ENCODE measurements at places on chromosomes 7 and 10. TPM values are rescaled to one million over a fixed set of nuclear protein-coding genes. Genes with fewer than 3 reads are reported as not detected.

- no peak for DNase-seq
These were observed 39.9 kb downstream of the RBM17 start for GRCh38 chr10:6128591-6129251.

GRCh38 chr10:22460101-22460500 lies 114.8 kb downstream of the SPAG6 start:
- DNase-seq: no peak

DNA sequence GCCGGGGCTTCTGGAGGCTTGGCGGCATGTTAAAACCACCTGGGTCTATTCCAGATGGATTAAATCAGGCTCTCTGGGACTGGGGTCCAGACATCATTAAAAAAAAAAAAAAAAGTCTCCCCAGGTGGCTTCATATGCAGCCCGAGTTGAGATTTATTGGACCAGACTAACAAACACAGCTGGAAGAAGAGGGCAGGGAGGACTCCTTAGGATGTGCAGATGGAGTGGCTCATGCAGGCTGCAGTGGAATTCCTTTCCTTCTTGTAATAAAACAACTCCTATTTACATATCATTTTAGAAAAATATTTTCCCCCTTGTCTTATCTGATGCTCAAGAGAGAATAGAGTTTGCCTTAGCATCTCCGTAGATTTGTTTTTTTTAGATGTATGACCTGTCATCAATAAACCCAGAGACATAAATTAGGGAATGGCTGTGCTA lies 238.1 kb downstream of the CAMK1D start:
- no peak for DNase-seq

- DNase-seq: no peak
These were observed 114.9 kb downstream of the OAT start for GRCh38 chr10:124303662-124304418.

DNA sequence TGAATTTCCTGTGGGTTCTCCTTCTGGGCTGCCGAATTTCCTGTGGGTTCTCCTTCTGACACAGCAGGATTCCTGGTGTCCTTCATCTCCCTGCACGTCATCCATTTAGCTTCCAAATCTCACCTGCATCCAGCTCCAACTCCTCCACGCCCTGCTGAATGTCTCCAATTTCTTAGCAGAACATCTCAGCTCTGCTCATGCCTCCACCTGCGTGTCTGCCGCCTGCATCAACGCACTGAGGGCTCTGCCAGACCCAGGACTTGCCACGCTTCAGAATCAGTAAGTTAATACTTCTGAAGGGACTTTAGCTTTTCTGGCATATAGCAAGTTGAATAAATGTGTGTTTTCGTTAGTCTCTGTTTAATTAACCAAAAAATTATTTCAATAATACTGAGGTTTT lies 31.1 kb upstream of the VIPR2 start:
- DNase-seq: no peak

DNA sequence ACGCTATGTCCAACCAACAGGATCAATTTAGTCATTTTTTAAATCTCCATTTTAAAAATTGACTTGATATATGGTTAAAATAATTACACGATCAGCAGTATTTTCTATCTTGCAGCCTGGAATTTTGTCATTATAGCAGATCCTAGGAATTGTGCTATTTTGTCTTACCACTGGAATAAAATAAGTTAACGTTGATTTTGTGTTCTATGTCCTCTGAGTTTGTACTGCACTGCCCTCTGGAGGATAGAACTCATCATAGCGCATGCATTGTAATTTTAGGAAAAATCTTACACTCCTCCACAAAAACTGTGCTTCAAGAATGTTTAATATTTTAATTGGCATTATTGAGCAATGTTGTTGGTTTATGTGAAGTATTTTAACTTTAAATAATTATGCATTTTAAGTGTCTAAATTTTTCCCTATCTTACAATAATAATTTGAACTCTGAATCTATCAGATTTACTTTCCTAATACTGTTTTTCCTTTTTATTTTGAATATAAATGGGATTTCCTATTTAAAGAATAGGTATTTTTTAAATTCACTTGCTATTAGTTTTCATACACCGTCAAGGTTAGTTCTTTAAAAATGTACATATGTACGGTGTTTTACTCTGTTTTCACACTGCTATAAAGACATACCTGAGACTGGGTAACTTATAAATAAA lies 220.1 kb downstream of the PPP1R3A start:
- DNase-seq: peak; percentile 25

DNA sequence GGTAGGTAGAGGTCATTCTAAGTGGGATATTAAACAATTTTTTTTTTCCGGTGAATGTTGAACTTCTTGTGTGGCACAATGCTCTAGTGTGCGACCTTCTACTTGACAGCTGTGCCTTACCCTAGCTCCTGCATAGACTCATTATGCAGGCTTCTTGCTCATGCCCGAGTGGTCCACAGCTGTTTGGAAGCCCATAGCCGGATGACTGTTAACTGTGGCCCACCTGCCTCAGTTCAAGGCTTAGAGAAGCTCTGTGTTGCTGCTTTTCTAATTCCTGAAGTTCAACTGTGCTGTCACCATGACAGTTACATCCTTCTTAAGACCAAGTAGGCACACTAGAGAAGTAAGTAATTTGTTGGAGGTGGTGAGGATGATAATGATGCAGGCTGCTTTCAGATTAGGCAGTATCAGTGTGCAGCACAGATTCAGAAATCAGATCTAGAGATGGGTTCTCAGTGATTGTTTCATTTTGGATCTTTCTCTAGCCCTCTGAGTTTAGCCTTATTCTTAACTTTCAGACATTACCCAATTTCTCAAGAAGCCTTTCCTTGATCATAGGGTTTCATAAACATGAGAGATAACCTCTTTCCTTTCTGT lies 278.4 kb downstream of the PHF14 start:
- no peak for DNase-seq

- DNase-seq: no peak
These were observed 45.1 kb upstream of the SEPTIN7 start for GRCh38 chr7:35755711-35756110.

- no peak for DNase-seq
These were observed 541.2 kb downstream of the ETV1 start for GRCh38 chr7:13448243-13448642.

GRCh38 chr10:132420981-132421846 lies 24.2 kb downstream of the PWWP2B start:
- DNase-seq: no peak

- no peak for DNase-seq
These were observed 32.3 kb upstream of the PALS2 start for GRCh38 chr7:24540956-24541355.

GRCh38 chr7:147047696-147048095 lies 931.1 kb downstream of the CNTNAP2 start:
- peak; percentile 25 for DNase-seq

GRCh38 chr10:79980711-79981110 lies 31.8 kb upstream of the SFTPD start:
- no peak for DNase-seq

DNA sequence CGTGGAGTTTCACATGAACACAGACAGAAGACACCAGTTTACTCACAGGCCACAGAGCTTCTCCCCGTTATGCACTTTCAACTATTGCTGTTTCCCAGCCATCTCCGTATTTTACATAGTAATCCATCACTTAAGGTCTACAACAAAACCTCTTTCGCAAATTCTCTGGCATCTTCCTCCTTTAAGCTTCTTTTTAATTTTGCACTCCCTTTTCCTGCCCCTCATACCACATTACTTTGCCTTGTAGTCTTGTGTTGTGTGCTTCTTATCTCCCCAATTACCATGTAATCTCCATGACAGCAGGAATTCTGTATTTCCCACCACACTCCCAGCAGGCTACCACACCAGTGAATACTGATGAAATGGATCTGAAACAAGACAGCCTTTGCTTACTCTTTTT lies 87.3 kb downstream of the ODAD2 start:
- DNase-seq: no peak

DNA sequence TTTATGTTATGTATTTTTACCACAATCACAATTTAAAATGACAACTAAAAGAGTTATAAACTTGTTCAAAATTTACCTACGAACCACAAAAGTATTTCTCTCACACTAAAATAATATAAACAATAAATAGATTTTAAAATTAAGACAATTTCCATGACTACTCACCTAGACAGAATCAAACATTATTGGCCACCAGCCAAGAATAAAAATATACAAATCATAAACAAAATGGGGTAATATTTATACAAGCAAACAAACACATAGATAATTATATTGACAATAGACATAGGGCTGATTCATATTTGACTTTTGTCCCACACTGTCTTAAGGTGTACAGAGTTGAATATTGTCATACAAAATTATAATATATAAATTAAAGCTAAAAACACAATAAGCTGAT lies 119.6 kb upstream of the ZNF92 start:
- no peak for DNase-seq

- DNase-seq: no peak
These were observed 211.4 kb downstream of the MDFIC start for GRCh38 chr7:115133248-115133647.

GRCh38 chr10:22764639-22765038 lies 50.3 kb upstream of the PIP4K2A start:
- DNase-seq: no peak

- no peak for DNase-seq
These were observed 88.3 kb downstream of the NKX6-2 start for GRCh38 chr10:132697578-132698200.

DNA sequence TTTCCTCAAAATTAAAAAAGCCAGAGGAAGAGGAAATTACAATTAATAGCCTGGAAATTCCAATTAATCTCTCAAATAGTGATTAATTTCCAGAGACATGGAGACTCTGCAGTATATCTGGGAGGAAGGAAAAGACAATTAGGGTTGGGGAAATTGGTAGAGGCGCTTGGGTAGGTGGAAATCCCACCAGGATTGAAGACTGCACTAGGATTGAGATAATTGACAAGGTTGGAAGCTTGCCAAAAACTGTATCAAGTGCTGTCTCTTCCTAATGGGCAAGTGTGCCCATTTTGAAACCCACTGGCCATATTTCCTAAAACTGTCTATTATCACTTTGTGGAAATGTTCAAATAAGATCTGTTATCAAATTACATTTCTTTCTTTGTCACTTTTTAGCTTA lies 21.6 kb downstream of the CHN2 start:
- no peak for DNase-seq

DNA sequence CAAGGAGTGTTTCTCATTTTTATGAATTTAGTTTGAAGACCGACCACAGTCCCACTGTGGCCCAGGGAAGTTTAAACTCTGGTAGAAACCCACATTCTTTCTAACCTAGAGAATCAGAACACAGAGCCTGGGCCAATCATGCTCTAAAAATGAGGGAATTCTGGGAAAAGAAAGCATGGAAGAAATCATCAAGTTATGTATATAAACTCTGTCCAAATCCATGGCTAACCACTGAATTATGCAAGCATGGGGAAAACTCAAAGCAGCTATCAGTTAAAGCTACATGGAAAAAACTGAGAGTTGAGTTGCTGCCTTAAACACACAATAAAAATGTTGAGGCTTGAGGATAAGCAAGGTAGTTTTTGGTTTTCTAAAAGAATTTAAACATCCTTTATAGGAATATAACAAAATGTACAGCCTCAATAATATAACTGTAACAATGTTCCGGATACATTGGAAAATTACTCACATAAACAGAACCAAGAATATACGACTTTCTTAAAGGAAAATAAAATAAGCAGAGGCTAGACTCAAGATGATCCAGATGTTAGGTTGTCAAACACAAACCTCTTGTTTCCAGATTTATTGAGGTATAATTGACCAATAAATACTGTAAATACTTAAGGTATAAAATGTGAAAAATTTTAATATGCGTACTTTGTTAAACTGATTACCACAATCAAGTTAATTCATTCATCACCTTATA lies 311.2 kb upstream of the GNAI1 start:
- DNase-seq: no peak

- DNase-seq: no peak
These were observed 11.2 kb downstream of the DDC start for GRCh38 chr7:50553973-50554372.

- no peak for DNase-seq
These were observed 803.0 kb downstream of the GRM8 start for GRCh38 chr7:126449611-126450268.

DNA sequence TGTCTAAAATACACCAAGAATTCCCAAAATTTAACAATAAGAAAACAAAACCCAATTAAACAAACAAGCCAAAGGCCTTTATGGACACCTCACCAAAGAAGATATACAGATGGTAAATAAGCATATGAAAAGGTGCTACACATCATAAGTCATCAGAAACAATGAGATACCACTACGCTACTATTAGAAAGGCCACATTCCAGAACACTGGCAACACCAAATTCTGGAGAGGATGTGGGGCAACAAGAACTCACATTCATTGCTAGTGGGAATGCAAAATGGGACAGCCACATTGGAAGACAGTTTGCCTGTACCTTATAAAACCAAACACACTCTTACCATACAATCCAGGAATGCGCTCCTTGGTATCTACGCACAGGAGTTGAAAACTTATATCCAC lies 291.4 kb downstream of the TNS3 start:
- no peak for DNase-seq

- no peak for DNase-seq
These were observed 727 bp downstream of the RET start for GRCh38 chr10:43077421-43078171.

- no peak for DNase-seq
These were observed 35.2 kb upstream of the YAE1 start for GRCh38 chr7:39530971-39531370.

DNA sequence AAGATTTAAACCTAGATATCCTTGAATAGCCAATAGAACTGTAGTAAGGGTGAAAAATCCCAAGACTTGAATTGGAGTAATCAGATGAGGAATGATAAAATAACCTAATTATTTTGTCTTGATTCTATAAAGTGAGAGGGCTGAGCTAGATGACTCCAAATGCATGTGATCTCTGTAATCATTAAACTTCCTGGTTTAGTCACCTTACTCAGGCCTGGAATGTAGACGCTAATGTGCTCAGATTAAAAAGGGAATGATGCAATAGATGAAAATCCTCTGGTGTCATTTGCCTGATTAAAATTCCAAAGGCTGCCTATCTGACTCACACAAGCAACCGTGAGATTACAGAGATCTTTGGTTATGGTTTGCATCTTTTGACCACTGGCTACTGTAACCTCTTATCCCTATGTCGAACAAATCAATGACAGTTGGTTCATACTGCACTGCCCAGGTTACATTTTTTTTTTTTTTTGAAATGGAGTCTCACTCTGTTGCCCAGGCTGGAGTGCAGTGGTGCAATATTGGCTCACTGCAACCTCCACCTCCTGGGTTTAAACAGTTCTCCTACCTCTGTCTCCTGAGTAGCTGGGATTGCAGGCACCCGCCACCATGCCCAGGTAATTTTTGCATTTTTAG lies 2.9 kb upstream of the HKDC1 start:
- DNase-seq: no peak

- DNase-seq: peak; percentile 43
These were observed 644 bp downstream of the SORBS1 start for GRCh38 chr10:95560278-95561176.

The INA gene
- 0.63 TPM for polyA plus RNA-seq

The MLXIPL gene
- 0.80 TPM for polyA plus RNA-seq

The PLAC9 gene
- polyA plus RNA-seq: 65.3 TPM

The ASAH2 gene
- 2.1 TPM for polyA plus RNA-seq

The PSD gene
- polyA plus RNA-seq: 14.3 TPM

The PDE6C gene
- polyA plus RNA-seq: 0.26 TPM

The OR2A42 gene
- polyA plus RNA-seq: 0.79 TPM

The VWDE gene
- 4.5 TPM for polyA plus RNA-seq

The OGA gene
- polyA plus RNA-seq: 93.3 TPM

The NRG3 gene
- 0.09 TPM for polyA plus RNA-seq

The CLCN1 gene
- polyA plus RNA-seq: 0.50 TPM

The SPDYE2B gene
- 1.4 TPM for polyA plus RNA-seq

The PTF1A gene
- not detected for polyA plus RNA-seq

The KIF20B gene
- 8.3 TPM for polyA plus RNA-seq

The NODAL gene
- 0.30 TPM for polyA plus RNA-seq

The COL13A1 gene
- polyA plus RNA-seq: not detected

The CPA2 gene
- 0.48 TPM for polyA plus RNA-seq

The AFAP1L2 gene
- polyA plus RNA-seq: 35.1 TPM

All from muscle of arm (tissue), 14 donors.